ENCODE measurements at places on chromosomes 16 and 17. TPM values are rescaled to one million over a fixed set of nuclear protein-coding genes. Genes with fewer than 3 reads are reported as not detected.

DNA sequence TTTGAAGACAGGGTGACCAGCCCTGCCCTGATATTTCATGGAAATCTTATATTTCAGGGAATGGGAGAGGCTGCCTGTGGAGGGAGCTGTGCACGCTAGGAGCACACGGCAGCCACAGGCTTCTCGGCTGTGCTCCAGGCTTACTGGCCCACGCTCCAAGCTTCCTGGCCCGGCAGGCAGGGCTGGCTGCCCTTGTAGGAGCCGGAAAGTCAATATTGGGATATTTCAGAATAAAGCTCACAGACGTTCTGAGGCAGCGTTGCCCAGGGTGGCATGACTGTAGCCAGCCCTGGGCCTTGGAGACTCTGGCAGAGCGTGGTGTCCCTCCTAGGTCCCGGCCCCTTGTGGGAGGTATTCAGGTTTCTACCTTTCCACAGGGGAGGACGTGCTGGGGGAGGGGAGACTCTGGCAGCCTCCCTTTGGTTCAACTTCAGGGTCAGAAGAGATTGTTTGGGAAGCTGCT is 95.6 kb downstream of the NPIPB11 start:
- DNase-seq, result no peak

PCTP gene
- 33.9 TPM for total RNA-seq

MEFV gene
- total RNA-seq, result 1.8 TPM

KCNJ12 gene
- 1.6 TPM for total RNA-seq
